NCI-H1105 treated with DMSO at 0.1 percent for 48 hours (cell line): ENCODE measurements at places on chromosomes 6 and 20.

DNA sequence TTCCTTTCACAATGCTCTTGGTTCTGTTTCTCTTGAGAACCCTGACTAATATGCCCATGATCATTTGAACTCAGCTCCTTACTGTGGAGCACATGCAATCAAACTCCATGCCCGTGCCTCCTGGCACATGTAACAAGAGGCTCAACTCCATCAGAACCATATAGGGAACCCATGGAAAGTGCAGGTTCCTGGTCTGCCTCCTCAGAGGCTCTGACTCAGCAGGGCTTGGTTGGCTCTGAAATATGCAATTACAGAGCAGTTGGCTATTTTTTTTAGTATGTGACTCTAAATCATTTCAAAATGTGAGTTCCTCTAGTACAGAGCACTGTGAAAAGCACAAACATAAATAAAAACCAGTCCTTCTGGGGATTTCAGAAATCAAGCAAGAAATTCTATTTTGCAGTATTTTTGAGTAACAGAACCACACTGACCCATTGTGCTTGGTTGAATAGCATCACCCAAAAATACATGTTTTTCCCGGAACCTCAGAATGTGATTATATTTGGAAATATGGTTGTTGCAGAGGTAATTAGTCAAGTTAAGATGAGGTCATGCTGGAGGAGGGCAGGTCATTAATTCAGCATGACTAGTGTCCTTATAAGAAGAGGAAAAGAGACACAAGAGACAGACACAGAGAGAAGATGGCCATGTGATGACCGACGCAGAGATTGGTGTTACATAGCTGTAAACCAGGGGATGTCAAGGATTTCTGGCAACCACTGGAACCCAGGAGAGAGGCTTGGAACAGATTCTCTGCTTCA is 13.2 kb upstream of the MAP3K4 start:
- DNase-seq = no peak

- no peak for DNase-seq
Measured at GRCh38 chr20:58021481-58021880, 207.0 kb downstream of the ANKRD60 start.

GRCh38 chr6:97822632-97823031 is 539.6 kb upstream of the MMS22L start:
- DNase-seq = no peak

DNA sequence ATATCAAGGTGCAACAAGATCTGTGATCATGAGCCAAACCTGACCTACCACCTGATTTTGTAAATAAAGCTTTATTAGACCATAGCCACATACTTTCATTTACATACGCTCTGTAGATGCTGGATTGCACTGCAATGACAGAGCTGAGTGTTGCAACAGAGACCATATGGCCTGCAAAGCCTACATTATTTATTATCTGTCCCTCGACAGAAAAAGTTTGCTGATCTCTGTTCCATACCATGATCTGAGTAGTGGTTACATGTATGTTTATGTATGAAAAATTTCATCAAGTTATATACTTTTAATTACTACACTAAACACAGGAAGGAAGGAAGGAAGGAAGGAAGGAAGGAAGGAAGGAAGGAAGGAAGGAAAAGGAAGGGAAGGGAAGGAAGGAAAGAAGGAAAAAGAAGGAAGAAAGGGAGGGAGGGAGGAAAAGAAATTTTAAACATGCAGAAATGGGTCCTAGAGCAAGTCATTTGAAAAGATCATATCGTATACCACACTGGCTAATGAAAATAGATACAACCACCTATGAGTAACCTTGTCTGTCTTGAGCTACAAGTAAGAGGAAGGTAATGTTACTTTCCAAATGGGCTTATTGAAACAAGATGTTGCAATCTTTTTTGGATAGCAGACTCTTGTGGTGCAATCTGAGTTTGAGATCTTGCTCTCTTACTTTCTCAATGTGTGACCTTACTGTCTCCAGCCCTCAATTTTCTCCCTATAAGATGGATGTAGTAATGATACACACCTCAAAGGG is 441.0 kb downstream of the KIF16B start:
- no peak for DNase-seq

DNA sequence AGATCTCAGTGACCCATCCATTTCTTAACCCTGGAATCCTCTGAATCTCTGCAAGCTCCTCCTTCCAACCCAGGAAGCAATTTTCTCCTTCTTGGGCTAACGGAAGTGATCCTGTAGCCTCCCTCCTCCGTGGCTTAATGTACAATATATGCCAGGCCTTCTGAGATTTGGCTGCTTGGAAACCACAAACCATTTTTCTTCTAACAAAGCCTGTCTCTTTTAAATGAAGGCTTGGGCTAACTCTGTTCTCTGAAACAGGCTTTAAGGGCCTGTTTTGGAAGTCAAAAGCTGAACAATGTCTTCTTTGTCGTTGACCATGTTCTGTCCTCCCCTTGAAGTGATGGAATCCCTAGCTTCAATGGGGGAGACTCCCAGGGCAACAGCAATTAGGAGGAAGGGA is 14.9 kb downstream of the FYN start:
- no peak for DNase-seq
